ENCODE measurements at places on chromosomes 5 and 9.

- no peak for DNase-seq
These were observed 568.8 kb downstream of the TLR4 start for GRCh38 chr9:118273048-118273447.

DNA sequence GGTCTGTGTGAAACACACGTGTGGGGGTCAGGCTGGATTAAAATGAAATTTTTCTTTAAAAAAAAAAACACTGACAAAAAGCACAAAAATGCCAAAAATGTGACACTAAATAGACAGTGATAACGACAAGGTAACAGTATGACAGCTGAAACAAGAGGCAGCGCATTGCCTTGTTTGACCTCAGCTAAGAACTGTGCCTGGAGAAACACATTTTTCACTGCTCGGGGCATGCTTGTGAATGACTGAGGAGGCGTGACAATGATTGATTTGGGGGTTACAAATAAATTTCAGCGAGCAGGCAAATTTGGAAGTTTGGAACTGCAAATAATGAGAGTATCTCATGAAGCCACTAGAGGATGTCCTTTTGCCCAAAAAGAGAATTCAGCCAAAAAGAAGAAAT lies 44.2 kb upstream of the SPATA31C2 start:
- DNase-seq = no peak

- no peak for DNase-seq
These were observed 42.2 kb upstream of the CEP72 start for GRCh38 chr5:569868-570361.

DNA sequence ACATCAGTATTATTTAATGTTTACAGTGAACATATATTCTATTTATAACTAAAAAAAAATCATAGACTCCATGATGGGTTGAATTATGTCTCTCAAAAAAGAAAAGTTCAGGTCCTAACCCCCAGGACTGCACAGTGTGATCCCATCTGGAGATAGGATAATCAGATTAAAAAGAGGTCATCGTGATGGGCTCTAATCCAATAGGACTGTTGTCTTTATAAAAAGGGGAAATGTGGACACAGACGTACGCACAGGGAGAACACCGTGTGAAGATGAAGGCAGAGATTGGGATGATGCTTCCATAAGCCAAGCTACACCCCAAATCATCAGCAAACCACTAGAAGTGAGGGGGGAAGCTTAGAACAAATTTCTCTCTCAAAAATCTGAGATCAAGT lies 221.4 kb downstream of the SNX18 start:
- no peak for DNase-seq

DNA sequence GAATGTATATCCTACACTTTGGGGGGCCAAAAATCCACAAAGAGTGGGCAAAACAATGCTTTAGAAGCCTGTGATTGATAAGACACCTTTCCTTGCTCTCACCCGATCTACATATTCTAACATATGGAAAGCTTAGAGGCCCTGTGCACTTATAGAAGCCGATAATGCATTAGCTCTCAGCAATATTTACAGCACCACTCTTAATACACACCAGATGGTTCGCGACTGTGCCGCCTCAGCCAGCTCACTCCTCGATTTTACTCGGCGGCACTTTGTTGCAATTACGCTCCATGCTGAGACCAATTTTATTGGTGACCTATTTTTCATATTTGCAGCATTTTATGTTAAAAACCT lies 18.8 kb downstream of the NR2F1 start:
- DNase-seq = no peak

GRCh38 chr9:111599092-111599954 lies at the start of gene PTGR1:
TSS of gene PTGR1 (minus strand) at chr9:111599647. CDS start at chr9:111597422, 2,225 bp downstream.
- DNase-seq = peak; percentile 64
